ENCODE measurements at places on chromosomes 1 and 21.

GRCh38 chr1:8520483-8520966 is 202.6 kb downstream of the SLC45A1 start:
- DNase-seq: no peak

DNA sequence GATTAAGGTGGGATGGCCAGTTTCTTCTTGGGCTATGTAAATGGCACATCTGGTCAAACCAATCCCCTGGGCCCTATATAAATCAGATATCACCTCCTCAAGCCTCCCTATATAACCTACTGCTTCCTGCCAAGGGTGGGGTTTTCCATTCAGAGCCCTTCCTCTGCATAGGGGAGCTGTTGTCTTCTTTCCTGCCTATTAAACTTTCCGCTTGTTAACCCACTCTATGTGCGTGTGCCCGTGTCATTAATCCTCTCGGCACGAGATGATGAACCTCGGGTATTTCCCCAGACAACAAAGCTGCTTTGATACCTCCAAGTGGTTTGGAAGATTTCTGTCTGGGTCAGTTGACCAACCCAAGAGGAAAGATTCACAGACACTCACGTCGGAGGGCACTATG is 19.3 kb upstream of the SERTAD4 start:
- no peak for DNase-seq

GRCh38 chr1:224201383-224201782 is 18.3 kb downstream of the DEGS1 start:
- no peak for DNase-seq

- DNase-seq: no peak
Measured at GRCh38 chr1:236281198-236281653, 532 bp downstream of the ERO1B start.

DNA sequence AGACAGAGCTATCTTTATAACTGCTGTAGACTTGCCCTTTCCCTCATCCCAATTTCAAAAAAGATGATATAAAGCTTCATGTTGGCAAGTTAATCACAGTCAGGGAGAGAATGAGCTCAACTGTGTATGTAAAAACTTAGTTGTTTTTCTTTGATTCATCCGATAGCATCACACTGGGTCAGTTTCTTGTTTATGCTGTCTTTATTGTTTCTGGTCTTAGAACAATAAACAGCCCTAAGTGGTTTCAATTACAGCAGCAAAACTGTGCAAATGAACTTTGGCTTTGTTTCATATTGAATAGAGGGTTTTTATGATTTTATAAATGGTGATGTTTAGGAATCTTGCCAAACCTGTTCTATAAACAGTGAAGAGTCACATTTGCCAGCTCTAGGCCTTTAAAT is 423.8 kb upstream of the CXADR start:
- no peak for DNase-seq

DNA sequence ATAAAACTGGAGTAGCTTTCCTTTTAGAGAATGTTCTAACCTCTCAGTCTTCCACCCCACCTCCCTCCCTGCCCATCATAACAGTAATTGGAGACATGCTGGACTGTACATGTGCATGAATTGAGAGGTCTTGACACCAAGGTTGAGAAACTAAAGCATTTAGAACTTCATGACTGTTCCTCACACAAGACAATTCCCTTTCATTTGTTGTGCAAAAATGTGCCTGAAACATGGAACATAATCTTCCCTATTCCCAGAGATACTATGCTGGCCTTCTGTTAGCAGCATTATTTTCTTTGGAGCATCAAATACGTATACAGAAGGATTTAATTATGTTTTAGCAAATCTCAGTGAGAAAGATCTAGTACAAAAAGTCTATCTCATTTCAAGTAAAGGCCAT is 97.5 kb upstream of the KCNE2 start:
- no peak for DNase-seq

DNA sequence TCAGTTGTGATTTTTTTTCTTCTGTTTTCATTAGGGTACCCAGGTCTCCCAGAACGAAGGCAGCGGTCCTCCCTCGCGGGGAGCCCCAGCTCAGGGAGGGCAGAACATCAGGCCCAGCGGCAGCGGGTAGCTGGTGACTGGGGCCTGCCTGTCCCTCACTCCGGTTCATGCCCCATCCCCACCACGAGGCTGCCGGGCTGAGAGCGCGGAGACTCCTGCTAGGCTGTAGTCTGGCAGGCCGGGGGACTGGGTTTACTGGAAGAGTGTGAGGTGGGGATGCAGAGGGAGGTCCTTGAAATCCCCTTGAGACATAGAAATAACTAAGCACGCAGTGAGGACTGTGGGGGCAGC is 10.5 kb downstream of the BRINP2 start:
- DNase-seq: no peak

DNA sequence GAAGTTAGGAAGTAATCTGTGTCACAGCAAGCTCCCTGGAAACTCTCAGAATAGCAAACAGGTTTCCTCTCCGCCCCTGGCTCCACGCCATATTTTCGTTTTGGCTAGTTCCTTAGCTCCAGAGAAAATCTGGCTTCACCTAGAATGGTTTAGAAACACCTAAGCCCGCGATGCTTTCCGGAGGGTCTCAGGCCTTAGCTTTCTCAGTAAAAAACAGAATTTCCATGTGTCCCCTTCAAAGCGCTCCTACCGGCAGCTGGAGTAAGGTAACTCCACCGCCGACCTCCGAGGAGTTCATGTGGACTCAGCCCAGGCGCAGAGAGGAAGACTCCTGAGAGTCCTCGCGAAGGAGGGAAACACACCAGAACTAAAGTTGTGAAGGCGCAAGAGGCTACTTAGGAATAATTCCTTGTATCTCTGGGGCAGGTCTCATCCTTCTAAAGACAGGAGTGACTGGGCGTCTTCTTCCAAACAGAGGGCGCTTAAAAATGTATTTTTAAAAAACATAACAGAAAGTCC is 406 bp downstream of the KIAA0040 start:
- peak; percentile 37 for DNase-seq
